NCI-H2107 (cell line): ENCODE measurements at places on chromosomes 16 and 17.

- DNase-seq, result no peak
These were observed 236.6 kb upstream of the MYOCD start for GRCh38 chr17:12429116-12429515.

DNA sequence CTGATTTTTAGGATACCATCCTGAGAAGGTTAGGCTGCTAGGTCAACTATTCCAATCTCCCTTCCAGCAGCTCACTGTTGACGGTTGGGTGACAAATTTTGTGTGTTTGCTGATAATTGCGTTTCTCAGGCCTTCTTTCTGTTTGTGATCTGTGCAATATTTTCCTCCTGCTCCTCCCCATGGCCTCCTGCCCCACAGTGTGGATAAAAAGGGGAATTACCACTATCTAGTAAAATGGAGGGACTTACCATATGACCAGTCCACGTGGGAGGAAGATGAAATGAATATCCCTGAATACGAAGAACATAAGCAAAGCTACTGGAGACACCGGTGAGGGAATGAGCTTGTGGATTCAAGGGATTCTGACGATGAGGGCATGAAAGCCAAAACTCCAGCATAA is 9.2 kb downstream of the CHD3 start:
- DNase-seq, result no peak

- no peak for DNase-seq
These were observed 20.1 kb downstream of the CPNE2 start for GRCh38 chr16:57112403-57113041.

GRCh38 chr17:34639706-34640425 is 60.5 kb downstream of the TMEM132E start:
- peak; percentile 56 for DNase-seq

GRCh38 chr16:15452246-15452855 is 18.0 kb downstream of the BMERB1 start:
- no peak for DNase-seq

- no peak for DNase-seq
These were observed 160.1 kb upstream of the IRX3 start for GRCh38 chr16:54446639-54447038.

DNA sequence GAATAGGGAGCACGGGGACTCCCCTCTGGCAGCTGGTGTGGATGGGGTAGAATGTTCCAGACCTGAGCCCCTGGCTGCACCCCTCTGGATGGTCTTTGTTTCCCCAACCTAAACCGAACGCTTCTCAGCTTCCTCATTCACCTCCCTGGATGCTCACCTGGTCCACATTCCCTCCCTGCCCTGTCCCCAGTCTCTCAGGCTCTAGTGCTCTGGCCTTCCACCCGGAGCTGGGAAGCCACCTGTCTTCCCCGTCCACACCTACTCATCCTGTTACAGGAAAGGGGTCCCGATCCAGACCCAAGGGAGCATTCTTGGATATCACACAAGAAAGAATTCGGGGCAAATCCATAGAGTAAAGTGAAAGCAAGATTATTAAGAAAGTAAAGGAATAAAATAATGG is 73.5 kb downstream of the CYLD start:
- DNase-seq, result no peak

DNA sequence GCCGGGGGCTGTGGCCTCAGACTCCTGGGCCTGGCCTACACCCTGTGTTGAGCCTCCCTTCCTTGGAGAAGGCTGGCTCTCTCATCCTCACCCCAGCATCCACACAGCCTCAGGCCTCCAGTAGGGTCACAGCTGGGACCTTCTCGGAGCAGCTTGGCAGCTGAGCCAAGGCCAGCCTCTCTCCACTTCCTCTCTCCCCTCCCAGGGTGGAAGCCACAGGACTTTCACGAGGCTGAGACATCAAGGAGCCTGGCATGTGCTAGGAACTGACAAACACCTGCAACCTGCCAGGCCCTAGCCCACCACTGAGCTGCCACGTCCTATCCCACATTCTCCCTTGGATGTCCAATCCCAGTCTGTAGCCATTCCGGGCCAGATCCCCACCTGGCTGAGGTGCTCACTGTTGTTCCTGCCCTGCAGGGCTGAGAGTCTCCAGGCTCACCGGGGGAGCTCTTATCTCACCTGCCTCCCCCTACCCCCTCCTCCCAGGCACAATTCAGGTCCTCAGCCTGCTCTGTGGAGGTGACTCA is 3.1 kb downstream of the MMP15 start:
- DNase-seq, result no peak

DNA sequence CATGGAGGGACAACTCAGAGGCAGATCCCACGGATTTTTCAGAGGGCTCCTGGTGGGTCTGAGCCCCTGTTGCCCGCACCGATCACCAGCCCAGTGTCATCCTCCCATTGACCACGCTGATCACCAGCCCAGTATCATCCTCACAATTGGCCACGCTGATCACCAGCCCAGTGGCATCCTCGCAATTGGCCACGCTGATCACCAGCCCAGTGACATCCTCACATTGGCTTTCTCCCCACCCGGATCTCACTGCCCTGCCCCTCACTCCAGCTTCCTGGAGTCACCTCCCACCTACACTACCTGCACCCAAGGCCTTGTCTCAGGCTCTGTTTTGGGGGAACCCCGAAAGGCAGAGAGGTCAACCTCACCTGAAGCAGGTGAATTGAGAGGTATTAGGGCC is 358.2 kb upstream of the TNRC6C start:
- DNase-seq, result no peak

DNA sequence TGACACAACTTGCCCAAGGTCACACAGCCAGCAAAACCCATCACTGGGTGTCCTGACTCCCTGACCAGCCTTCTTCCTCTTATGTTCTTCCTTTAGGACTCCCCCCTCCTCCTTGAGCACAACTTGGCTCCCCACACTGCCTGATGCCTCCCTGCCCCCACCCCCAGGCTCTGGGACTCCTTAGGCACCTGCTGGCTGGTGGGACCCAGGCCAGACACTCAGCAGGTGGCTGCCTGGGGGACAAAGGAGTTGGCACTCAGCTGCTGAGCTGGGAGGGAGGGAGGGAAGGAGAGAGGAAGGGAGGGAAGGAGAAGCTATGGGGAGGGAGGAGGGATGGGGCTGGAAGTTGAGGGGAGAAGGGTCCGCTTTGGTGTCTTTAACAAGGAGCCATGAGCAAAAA is 8.0 kb downstream of the SEZ6 start:
- peak; percentile 70 for DNase-seq

GRCh38 chr17:45256114-45256966 is 5.6 kb downstream of the SPATA32 start:
- no peak for DNase-seq

DNA sequence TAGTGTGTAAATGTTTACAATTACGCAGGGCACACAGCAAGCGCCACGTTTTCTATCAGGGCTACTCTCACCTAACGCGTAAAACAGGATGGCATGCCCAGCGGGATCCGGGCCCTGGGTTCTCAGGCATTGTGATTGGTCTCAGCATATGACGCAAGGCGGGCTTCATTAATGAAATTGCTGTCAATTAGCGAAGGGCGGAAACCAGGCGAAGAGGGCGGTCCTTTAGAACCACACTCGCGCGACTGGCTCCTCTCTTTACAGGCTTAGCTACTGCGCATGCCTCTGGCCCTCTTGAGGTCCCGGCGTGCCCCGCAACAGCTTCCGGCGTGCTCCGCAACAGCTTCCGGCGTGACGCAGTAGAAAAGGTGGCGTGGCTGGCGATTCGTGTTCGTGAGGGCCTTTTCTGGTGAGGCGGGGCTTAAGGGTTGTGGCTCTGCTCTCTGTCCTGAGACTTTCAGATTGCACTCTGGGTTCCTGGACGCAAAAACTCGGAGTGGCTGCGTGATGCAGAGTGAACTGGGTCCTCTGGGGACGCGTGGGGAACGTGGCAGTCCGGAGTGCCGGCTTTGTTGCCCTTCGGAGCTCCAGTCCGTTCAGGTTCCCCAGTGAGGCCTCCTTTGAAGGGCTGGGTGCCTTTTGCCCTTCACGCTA is 9.2 kb downstream of the OR2C1 start:
- DNase-seq, result peak; percentile 93

DNA sequence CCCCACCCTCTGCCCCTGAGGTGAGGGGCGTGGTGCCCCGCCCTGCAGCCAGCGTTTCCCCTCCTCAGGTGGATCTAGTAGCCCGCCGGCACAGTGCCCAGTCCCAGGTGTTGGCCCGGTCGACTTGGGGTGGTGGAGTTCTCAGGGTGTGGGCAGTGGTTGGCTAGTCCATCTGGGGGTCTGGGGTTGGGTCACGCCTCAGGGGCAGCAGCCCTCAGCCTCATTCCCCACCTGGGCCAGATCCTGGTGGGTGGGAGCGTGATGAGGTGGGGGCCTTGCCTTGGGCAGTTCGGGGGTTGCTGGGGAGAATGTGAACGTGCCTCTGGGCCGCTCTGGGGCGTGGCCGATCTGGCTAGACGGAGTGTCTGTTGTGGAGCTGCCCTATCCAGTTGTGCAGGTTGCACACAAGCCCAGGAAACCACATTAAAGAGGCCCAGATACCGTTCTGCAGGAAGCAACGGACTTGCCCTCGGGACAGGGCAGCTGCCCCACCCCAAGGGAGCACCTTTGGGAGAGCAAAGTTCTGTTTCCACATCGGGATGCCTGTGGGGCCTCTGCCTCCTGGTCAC is 32.0 kb downstream of the GSE1 start:
- no peak for DNase-seq

DNA sequence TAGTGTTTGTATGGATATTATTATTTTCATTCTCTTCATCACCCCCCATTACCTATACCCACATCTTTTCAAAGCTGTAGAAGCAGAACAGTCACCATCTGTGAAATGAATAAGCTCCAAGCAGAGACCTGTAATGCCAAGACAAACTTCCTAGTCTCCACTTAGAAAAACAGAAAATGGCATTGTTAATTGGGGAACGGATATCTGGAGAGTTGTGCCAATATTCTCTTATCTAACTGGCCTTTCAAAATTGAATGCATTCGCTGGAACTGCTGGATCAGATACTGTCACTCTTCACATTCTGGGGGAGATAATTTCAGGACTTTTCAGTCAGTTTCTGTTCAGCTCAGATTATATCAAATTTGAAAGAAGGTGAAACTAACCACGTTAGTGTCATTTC is 464.4 kb upstream of the GOT2 start:
- no peak for DNase-seq

- no peak for DNase-seq
These were observed 615.3 kb downstream of the TOX3 start for GRCh38 chr16:51931653-51932052.

- DNase-seq, result no peak
These were observed 500 bp upstream of the KAT7 start for GRCh38 chr17:49787884-49788477.

DNA sequence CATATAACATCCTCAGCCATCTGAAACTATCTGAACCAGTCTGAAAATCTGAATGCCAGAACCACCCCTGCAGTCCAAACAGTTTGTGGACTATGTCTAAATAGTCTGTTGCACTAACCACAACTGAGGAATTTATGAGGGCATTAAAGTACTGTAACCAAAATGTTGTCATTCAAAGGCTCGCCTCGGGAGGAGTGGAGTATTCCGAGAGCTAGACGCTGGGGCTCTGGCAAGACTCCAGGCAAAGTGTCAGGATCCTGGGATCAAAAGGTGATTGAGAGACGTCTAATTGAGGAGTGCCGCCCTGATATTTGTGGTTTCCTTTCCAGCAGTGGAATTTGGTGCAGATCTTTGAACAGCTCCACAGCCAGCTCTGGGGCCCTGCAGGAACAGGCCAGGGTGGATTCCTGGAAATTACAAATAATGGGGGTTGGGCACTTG is 142.9 kb upstream of the MYOCD start:
- no peak for DNase-seq

- DNase-seq, result no peak
These were observed 41.8 kb upstream of the SLC38A10 start for GRCh38 chr17:81336930-81337325.

DNA sequence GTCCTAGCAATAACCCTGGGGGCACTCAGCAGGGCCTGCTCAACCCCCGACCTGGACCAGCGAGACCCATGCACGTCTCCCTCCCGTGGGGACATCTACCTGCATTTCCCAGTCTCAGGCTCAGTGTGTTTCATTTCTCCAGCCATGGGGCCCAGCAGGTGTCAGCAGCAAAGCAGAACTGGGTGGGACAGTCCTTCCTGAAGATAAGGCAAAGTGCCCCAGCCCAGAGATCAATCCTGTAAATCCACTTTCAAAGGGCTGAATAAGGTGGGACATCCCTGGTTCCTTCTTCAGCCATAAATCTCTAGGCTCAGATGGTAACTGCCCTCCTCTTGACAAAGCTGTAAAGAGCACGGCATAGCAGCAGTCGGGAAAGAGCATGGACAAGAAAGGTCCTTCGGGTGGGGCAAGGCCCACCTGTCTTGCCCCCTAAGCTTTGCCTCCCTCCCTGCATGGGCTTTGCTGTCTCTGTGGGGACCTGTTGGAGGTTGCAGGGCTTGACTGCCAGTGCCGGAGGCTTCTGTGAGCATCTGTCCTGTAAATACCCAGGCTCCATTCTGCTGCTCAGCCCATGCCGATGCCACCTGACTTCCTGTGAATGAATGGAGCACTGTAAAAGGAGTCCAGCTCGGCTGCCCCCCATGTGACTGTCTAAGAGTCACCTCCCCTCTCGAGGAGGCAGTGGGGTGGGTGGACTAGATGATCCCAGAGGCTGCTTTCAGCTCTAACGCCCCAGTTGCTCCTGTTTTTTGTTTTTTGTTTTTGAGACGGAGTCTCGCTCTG is 84.8 kb upstream of the TBC1D3K start:
- DNase-seq, result no peak

DNA sequence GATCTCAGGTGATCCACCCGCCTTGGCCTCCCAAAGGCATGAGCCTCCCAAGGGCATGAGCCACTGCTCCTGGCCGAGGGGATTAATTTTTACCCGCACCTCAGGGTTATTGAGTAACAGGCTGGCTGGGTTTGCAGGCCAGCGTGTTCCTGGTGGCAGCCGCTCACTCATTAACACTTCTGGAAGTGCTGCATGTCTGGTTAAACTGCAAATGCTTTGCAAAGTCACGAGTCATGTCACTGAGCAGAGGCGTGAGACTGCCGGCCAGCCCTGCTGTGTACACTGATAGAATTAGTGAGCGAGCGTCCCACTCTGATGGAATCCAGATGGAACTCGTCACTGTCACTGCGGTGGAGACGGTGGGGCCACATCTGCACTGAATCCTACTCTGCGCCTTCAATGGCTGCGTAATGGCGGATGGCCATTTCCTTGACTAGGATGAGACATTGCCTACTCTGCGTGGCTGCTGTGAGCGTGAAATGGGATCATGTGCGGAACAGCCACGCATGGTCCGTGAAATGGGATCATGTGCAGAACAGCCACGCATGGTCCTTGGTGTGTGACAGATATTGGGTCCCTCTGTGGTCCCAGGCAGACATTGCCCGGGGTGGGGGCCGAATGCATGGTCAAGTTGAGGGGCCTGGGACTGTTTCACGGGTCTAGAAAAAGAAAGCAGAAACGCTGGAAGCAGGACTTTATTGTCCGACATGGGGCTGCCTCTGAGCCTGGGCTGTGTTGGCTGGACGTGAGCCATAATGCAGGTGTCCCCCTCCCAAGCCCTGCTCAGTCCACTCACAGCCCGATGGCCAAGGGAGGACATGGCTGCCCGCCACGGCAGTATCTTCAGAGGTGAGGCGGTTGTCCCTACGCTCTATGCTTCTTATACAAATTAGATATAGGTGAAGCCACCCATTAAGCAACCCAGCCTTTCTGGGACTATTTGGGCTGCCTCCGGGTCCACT is 740 bp upstream of the SLC5A10 start:
- DNase-seq, result no peak
